ENCODE measurements at places on chromosomes 7 and 10.

- no peak for DNase-seq
Observed at GRCh38 chr7:32501522-32501921, 6.2 kb downstream of the AVL9 start.

- DNase-seq, result peak; percentile 70
Observed at GRCh38 chr10:114322344-114322743, 82.0 kb downstream of the AFAP1L2 start.

- peak; percentile 30 for DNase-seq
Observed at GRCh38 chr7:77439572-77439971, 23.4 kb upstream of the GSAP start.

DNA sequence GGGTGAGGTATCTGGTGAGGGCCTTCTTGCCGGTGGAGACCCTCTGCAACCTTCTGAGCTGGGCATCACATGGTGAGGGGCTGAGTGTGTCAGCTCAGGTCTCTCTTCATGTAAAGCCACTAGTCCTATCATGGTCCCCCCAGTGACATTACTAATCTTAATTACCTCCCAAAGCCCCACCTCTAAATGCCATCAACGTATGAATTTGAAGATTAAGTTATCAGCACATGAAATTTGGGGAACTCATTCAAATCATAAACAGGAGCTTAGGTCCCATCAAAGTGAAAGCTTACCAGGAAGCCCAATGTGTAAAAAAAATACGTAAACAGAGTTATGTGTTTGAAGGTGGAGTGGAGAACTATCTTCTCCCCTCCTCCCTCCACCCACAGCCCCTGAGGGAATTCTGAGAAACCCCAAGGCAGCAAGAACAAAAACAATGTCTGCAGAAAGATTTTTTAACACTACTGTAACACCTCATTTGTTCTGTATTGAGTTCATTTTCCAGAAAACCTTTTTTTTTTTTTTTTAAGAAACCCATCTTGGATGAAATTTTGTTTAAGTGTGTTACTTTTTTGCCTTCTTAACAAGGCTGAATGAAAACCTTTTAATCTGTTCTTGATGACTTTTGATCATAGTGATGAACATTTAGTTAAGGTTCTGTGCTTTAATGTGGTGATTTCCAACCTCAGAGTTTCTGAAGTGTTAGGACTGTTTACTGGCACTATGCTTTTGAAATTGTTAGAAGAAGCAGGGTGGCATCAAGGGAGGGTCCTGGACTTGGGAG, 19.1 kb upstream of the PCGF5 start:
- DNase-seq, result no peak

DNA sequence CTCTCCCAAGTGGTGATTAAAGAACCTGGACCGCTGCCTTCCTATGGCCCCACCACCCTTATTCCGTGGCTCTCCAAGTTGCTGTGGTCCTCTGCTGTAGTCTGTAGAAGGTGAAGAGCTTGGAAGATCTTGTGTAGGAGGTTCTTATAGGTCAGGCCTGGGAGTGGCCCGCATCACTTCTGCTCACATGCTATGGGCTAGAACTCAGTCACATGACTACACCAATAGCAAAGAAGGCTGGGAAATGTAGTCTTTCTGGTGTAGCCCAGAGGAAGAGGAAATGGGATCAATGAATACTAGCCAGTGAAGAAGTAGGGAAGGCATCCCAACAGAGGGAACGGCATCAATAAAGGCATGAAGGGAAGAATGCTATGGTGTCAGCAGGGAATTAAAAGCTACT, 41.3 kb upstream of the AOAH start:
- DNase-seq, result no peak

- DNase-seq, result no peak
Observed at GRCh38 chr7:68744036-68744435, 854.2 kb upstream of the AUTS2 start.

GRCh38 chr10:37854626-37855025, 2.8 kb downstream of the ZNF248 start:
- no peak for DNase-seq

DNA sequence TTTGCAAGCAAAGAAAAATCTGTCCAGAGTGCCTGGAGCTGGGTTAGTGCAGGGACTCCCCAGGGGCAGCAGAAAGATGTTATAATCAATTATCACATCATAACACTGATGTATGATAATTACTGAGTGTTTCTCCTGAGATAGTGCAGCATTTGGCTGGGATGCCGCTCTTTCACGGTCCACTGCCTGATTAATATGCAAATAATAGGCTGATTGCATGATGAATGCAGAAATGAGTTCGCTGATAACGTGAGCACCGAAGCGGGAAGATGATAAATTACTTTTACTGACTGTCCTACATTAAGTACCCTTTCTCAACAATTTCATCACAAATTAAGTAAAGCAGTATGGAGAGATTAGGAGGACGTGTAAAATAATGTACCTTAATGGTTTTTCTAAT, 71.4 kb upstream of the SH2B2 start:
- no peak for DNase-seq

GRCh38 chr7:32921896-32922295, 30.3 kb upstream of the KBTBD2 start:
- DNase-seq, result no peak

DNA sequence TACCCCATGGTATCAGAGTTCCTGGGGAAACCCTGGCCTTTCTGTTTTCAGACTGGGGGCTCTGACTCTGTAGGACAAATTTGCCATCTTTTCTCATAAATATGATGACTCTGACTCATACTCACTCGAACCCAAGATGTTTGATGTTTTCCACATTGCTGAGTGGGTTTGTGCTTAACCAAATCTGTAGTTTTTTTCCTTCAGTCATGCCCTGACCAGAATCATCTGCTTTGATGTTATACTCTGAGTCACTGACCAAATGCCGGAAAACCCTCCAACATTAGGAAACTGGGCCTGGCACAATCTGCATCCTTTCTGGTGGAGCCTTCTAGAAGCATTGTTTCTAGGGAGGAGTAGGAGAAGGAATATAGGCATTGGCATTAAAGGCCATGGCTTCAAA, 118.7 kb downstream of the C10orf105 start:
- no peak for DNase-seq

DNA sequence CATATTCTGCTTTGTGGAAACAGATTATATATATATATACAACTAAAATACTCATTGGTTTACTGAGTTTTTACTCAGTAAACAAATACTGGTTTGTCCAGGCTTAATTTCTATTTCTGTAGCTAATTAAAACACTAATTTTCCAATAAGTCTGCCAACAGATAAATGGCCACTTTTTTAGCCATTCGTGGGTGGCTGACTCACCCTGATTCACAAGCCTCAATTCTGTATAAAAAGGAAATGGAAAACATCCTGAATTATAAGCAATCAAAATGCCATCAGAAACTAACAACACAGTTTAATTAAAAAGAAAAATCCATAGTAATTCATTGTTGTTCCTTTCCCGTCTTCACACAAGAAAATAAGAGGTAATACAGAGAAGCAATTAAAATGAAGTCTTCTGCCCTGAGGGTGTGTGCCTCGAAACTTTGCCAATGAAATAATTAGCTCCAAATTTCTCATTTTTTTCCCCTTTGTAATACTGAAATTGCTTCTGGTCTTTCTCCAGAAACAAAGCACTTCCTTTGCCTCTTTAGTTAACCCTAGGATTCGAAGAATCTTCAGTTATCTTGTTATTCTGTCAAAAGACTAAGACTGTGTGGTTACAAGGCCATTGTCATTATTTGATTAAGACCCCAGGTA, 118.7 kb upstream of the PTN start:
- DNase-seq, result no peak

GRCh38 chr7:41771717-41772116, 68.8 kb upstream of the INHBA start:
- DNase-seq, result no peak

DNA sequence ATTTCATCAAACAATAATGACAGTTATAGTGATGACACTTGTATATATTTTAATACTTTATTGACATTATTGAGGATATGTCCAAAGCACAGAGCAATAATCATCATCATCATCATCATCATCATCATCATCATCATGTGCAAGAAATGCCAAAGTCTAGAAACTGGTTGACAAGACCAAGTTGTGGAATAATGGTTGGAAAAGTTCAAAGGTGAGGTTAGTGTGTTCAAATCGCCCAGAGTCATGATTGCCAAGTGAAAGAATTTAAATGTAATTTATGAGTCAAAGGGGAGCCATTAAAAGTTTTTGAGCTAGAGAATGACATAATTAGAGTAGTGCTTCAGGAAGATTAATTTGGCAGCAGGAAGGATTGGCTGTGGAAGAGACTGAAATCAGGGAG, 852.4 kb downstream of the SORCS1 start:
- no peak for DNase-seq

DNA sequence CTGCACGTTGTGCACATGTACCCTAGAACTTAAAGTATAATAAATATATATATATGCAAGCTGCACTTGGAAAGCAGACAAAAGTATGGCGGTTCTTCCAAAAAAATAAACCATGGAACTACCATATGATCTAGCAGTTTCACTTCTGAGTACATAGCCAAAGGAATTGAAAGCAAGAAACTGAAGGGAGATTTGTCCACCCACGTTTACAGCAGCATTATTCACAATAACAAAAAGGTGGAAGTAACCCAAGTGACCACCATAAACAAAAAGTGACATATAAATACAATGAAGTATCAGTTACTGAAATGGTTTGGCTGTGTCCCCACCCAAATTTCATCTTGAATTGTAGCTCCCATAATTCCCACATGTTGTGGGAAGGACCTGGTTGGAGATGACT, 525.3 kb upstream of the CELF2 start:
- DNase-seq, result no peak

DNA sequence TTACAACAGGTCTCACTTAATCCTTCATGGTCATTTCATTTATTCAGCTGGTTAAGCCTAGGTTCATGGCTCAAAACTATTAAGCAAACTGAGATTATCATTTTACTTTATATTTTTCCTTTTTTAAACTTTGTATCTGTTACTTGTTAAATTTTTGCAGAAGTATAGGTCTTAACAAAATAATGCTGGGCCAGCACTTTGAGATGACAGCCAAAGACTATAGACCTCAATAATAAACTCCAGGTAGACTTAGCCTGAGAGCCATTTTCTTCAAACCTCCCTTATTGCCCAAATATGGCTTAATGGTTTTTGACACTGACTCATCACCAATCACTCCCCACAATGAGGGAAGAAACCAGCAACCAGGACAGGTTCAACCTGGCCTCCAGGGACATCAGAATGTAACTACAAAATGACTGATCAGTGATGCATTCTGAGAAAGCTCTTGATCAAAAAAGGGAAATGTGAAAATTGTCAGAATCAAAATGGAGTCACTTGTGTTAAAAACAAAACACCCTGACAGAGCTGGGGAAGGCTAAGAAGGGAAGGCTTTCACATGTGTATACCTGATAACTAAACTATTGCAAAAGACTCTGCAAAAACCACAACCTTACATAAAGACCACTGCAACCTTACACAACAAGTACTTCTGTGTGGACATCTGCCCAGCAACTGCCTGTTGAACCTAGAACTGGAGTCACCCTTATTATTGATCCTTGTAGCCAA, 2.1 kb upstream of the CCDC126 start:
- no peak for DNase-seq

GRCh38 chr10:71657604-71658466, 61.7 kb downstream of the C10orf105 start:
- peak; percentile 47 for DNase-seq

GRCh38 chr10:1737222-1738061, at the start of gene ADARB2:
TSS of gene ADARB2 (minus strand) at chr10:1737525.
- DNase-seq, result peak; percentile 89

DNA sequence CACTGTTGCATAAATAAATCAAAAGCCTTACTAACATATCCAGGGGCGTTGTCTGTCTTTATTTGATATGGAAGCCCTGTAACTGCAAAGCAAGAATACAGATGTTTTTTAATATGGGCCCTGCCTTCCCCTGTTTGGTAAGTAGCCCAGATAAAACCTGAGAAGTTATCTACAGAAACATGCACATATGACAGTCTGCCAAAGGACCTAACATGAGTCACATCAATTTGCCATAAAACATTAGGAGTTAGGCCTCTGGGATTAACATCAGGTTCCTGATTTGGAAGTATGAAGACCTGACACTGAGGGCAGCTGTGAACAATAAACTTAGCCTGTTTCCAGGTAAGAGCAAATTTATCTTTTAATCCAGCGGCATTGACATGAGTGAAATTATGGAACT, 1588.8 kb downstream of the REEP3 start:
- no peak for DNase-seq

DNA sequence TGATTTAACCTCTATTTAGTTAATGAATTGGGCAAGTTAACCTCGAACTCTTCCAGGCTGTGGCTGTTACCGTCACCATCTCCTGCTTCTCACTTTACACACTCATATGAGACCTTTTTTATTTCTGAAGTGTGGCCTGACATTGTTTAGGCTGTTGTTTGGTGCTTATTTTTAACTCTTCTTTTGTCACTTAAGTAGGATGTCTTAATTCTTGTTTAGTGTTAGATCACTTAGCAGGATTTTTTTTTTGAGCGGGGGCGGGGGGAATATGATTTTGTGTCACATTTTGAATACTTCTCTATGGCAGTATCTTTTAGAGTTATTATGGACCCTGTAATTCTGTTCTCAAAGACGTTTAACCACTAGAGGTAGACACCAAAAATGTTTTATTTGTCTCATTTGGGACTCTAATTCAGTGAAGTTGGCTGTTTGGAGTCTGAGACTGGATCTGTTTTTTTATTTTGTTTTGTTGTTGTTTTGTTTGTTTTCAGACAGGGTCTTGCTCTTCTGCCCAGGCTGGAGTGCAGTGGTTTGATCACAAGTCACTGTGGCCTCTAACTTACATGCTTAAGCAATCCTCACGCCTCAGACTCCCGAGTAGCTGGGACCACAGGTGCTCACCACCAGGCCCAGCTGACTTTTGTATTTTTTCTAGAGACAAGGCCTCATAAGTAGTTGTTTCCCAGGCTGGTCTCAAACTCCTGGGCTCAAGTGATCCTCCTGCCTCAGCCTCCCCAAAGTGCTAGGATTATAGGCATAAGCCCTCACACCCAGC, 73.5 kb downstream of the CUX1 start:
- DNase-seq, result no peak

DNA sequence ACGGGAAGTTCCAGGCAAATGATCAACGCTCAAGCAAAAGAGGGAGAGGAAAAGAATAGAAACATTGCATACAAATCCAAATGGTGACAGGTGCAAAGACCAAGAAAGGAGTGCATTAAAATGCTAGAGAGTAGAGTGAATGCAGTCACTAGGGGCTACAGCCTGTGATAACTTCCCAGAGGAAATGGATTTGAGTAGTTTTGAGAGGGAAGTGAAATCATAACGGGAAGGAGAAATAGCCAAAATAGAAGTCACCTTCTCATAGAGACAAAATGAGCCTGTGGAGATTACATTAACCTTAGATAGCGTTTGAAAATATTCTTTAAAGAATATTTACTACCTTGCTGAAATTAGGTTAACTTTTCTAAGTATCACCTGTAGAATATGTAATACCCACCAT, 26.5 kb downstream of the NUP42 start:
- DNase-seq, result no peak

GRCh38 chr10:96043033-96043892, at the start of gene CCNJ:
TSS of gene CCNJ (plus strand) at chr10:96043583. CDS start at chr10:96044394, 811 bp downstream.
- peak; percentile 99 for DNase-seq

- DNase-seq, result no peak
Observed at GRCh38 chr7:139731802-139732470, 45.9 kb downstream of the HIPK2 start.

GRCh38 chr10:102643336-102644065, 778 bp upstream of the TRIM8 start:
- peak; percentile 76 for DNase-seq

All from SK-N-SH (cell line).